Stimulated activated CD4-positive, alpha-beta T cell treated with anti-CD3 and anti-CD28 coated beads, TNF-alpha, amount 100 ng/mL, for 1 hour (primary cell): ENCODE measurements at places on chromosomes 3 and 15.

DNA sequence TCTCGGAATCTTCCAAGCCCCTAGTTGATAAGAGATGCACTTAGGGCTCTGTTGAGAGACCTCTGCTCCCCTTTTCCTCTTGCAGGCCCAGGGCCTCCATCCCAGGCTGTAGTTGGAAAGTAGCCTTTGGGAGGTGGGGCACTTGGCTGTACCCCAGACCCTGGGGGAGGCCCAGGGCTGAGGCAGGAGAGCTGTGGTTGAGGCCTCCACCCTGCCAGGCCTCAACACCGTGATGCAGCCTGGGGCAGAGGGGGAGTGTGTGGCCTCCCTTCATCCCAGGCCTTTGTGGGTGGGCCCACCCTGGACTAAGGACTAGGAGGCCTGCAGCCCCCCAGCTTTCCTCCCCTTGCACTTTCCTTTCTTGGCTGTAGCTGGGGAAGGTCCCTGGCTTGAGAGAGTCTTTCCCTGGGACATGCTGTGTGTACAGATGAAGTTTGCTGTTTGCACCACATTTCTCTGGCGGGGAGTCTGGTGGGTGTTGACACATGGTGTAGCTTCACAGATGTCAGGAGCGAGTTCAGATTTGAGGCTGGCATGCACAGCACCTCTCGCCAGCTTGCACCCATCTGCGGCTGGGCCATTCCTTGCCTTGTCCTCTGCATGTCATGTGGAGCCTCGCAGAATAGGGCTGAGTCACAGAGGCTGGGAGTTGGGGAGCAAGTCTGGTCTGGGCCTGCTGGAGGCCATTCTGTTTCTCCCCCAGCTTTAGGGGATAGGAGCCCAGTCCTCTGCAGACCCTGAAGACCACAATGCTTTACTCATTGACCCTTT is 13.7 kb downstream of the PLEKHO2 start:
- no peak for DNase-seq

DNA sequence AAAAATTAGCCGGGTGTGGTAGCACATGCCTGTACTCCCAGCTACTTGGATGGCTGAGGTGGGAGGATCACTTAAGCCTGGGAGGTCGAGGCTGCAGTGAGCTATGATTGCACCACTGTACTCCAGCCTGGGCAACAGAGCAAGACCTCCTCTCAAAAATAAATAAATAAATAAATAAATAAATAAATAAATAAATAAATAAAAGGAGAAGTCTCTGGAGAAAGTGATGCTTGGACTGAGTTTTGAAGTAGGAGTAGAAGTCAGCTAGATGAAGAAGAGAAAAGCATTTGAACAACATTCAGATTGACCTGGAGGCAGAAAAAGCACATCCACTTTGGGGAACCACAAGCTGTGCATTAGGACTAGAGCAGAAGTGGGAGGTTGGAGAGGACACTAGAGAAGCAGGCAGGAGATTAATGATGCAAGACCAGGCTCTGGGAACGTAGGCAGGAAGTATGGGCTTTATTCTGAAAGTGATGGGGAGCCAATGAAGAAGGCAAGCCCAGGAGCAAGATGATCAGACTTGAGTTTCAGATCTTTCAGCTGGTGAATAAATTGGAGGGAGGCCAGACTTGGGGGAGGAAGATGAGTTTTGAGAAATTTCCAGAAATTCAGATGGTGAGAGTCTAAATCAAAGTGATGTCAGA is 48.7 kb downstream of the KLHL6 start:
- DNase-seq: no peak

DNA sequence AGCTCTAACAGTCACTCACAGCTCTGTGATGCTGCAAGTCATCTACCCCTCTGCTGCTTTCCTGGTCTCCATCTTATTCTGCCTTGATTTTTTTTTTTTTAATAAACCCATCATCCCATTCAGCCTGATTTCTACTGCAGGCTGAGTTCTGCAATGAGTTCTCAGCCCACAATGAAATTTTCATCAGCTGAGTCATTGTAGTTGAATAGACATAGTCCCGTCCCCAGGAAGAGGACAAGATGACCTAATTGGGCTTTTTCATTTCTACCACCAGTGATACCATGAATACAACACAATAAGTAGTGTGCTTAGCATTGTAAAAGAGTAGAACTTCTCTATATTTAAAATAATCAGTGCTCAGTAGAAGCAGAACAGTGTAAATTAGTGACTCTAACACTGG is 59.3 kb downstream of the C3orf85 start:
- no peak for DNase-seq

DNA sequence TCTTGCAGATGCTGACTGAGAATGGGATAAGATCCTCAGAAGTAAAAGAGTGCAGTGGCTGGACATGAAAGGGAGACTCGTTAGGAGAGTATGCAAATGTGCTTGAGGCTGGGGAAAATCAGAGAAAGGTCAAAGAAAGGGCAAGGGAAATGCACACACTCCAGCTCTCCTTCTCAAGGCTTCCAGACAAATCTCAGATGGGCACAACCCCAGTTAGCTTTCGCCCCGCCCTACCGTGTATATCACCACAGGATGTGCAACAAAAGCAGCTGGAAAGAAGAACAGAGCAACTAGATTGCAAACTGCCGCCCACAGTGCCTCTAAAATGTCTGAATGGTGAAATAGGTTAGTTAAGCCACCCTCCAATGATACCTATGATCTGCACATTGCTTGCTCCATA is 63.9 kb downstream of the CERS3 start:
- DNase-seq: no peak

- no peak for DNase-seq
These were observed 3.3 kb upstream of the HES1 start for GRCh38 chr3:194132465-194133286.

GRCh38 chr15:41886741-41887140 is 7.1 kb downstream of the SPTBN5 start:
- no peak for DNase-seq

- no peak for DNase-seq
These were observed 50.8 kb upstream of the PLAAT1 start for GRCh38 chr3:193190146-193190786.

GRCh38 chr15:29570121-29570947 is 251.9 kb downstream of the TJP1 start:
- DNase-seq: no peak

DNA sequence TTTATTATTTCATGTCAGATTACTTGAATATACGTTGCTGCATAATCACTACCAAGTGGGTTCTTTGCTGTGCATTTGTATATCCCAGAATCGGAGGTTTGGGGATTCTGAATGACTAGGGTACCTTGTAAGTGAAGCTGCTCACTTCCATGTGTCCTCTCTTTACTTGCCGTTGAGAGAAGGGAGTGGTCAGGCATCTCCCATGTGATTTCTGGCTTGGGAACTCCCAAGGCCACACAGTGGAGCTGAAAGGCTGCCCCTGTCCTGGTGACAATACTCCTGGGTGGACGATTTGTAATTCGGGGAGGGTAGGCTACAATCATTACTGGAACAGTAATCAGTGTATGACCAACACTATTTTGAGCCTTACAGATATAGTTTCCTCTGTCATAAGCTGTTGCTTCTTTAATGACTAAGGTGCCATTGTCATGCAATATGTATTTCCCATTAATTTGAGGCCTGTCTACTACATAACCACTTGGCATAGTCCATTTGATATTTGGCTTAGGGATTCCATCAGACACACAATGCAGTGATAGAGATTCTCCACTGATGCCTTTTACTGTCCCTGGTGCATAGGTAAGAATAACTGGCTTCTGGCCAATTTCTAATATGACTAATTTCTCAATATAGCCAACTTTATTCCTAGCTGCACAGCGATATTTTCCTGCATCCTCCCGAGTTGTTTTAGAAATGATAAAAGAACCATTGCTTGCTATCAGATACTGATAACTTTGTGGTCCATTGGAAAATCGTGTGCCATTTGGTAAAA is 24.0 kb downstream of the IGSF10 start:
- DNase-seq: no peak

DNA sequence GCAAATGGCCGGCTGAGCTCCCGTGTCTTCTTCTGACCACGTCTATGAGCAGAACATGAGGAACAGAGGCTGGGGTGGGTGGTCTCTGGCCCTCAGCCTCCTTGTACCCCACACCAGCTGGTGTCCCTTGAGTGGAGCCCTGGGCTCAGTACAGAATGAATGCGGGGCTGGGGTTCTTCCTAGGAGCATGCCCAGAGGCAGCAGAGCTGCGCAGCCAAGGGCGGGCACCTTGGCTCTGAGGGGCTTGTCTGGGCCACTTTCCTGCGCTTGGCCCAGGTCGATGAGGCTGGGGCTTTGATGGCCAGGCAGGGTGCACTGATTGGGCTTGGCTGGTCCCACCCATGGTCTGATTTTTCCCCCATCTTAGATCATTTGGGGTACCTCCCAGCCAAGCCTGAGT is 6.4 kb downstream of the SCN5A start:
- no peak for DNase-seq

DNA sequence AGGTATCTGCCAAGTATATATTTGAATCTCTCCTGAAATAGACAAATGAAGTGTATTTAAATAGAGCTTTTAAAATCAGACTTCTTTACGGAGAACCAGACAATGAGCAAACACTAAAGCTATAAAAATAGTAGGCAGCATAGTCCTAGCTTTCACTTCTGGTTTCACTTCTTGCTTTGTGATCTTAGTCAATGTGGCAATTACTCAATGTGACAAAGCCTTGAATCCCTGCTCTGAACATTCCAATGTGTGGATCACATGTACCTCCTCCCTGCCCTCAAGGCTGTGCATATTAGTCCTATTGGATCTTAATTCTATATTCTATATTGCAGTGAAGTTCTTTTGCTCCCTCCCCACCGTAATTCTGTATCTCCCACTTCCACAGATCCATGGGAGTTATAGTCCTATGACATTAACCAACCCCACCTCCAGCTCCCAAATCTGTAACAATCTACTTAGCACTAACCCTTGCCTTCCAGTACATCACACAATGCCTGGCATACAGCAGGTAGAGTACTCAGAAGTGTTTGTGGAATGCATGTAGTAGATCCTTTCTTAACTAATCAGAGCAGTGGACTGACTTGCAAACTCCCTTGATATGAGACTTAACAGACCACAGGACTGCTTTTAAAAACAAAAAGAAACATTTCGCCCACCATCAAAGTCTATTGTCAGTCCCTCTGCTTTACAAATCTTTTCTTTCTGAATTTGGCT is 24.3 kb upstream of the CP start:
- no peak for DNase-seq

DNA sequence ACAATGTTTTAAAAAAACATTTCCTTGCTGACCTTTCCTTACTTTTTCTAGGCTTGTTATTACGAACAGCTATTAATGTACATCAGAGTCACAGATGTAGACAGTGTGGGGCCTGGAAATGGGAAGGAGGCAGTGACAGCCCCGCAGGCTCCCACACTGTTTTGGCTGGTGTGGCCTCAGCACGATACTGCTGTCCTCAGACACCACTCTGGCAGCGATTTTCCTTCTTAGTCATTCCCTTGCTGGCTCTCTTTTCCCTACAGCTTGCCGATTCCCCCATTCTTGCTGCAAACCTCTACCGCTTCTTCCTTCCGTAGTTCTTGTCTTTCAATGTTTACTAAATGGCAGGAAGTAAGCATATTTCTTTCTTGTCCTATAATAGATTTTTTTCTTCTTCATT is 113.1 kb downstream of the ABI3BP start:
- no peak for DNase-seq

DNA sequence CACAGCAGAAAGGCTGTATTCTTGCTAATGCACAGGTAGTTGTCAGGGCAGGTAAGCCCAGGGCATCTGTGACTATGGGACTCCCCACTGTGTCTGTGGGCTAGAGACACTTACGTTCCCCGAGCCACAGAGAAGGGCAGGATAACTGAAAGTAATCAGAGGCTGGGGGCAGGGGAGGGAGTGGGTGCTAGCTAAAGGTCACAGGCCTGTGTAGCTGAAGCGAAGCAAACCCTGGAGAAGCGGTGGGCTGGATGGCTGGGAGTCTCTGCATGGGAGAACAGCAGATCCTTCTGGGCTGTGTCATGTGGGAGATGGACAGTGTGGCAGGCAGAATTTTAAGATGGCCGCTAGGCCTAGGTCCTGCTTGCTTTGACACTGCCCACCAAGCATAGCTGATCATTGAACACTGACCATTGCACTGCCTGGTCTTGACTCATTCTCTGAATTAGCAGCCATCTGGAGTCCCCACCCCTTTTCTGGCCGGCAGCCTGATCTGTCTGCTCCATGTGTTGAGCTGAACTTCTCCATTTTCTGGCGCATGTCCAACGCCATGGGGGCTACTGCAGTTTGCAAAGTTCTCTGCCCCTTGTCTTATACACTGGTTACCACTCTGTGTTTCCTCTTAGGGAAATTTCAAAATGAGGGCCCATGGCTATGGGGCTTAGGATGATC is 110.0 kb downstream of the DGKG start:
- no peak for DNase-seq

GRCh38 chr3:184317201-184317600 is 2.8 kb downstream of the EIF4G1 start:
- DNase-seq: no peak

GRCh38 chr3:46479696-46480095 is 15.0 kb upstream of the LTF start:
- DNase-seq: no peak

- no peak for DNase-seq
These were observed 128.4 kb downstream of the ZBBX start for GRCh38 chr3:167251678-167252077.

- no peak for DNase-seq
These were observed 41.1 kb upstream of the CHRNB4 start for GRCh38 chr15:78682004-78682651.

DNA sequence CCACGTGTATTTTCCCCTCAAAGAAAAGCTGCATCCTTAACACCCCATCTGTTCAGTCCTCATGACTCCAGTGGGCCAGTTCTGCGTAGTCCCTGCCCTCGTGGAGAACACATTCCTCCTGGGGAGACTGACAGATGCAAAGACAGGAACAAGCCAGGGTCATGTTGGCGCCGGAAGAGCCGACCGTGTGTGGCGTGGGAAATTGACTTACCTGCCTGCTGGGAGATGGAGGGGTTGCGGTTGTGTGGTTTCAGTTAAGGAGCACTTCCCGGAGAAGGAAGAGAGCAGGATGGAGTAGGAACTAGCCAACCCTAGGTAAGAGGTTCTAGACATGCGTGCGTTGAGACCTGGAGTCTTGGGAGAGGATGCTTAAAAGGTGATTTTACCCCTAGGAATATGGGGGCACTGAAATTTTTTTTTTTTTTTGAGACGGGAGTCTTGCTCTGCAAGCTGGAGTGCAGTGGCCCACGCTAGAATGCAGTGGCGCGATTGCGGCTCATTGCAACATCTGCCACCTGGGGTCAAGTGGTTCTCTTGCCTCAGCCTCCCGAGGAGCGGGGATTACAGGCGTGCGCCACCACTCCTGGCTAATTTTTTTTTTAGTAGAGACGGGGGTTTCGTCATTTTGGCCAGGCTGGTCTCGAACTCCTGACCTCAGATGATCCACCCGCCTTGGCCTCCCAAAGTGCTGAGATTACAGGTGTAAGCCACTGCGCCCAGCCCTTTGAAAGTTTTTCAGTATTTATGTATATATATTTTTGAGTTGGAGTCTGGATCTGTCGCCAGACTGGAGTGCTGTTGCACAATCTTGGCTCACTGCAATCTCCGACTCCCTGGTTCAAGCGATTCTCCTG is 1.4 kb downstream of the VHL start:
- DNase-seq: no peak

DNA sequence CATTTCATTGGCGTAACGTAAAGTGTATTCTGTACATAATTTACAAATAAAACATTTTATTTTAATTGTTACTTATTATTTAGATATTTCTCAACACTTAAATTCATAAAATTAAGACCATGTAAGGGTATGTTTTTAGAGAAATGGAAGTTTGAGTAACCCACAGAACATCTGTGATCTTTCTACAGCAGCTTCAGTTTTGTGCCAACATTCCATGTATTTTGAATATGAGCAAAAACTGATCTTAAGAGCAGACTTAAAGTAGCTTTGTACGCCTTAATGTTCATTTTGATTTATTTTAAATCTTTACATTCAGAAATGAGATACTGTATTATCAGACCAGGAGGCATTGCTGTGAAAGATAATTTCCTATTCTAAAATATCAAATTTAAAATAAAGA is 27.2 kb downstream of the SEC62 start:
- no peak for DNase-seq
